ENCODE measurements at places on chromosomes 13 and 19.

DNA sequence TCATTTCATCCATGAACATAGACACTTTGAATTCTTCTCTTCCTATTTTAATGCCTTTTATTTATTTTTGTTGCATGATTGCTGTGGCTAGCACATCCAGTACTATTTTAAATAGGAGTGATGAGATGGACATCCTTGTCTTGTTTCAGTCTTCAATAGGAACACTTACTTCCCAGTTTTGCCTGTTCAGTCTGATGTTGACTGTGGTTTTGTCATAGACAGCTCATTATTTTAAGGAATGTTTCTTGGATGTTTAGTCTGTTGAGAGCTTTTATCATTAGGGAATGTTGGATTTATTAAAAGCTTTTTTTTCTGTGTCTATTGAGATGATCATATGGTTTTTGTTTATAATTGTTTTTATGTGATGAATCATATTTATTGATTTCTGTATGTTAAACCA, 586.6 kb downstream of the SLITRK1 start:
- DNase-seq: no peak

- DNase-seq: no peak
Observed at GRCh38 chr13:49594576-49594975, 9.2 kb upstream of the RCBTB1 start.

- DNase-seq: no peak
Observed at GRCh38 chr19:8663920-8664670, 33.7 kb downstream of the NFILZ start.

DNA sequence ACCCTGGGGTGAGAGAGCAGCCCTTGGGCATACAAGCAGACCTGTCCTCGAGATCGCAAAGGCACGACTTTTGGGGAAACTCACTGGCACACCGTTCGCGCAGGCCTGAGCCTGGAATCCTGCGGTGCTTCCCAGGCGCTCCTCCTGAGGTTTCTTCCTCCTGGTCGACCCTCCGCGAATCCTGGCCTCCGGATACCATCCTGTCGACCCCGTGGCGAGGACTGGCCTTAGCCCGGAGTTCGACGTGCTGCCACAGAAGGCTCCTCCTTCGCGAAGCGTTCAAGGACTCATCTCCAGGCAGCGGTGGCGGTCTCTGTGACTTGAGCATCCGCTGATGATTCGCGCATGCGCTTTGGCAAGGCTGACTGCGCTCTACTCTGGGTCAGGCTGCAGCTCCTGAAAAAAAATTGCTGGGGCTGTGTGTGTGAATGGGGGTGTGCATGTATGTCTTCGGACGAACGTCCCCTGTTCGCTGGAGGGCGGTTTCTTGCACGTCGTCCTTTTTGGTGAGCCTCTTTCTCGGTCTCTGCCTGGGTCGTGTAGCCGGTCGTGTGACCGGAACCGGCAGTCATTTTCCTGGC, 64.4 kb upstream of the ZNF527 start:
- DNase-seq: no peak

DNA sequence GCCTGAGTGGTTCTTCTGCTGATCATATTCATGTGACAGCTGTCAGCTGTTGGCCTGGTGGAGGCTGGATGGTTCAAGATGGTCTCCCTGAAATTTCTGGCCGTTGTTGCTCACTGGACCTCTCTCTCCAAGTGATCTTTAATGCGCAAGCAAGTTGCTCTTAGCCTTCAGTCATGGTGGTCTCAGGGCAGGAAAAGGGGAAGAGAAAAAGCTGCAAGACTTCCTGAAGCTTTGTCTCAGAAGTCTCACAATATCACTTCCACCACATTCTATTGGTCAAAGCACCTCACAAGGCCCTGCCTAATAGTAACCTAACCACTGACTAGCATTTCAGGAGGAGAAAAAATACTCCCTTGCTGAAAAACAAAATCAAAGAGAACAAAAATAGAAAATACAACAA, 1.6 kb upstream of the ZNF567 start:
- DNase-seq: no peak

DNA sequence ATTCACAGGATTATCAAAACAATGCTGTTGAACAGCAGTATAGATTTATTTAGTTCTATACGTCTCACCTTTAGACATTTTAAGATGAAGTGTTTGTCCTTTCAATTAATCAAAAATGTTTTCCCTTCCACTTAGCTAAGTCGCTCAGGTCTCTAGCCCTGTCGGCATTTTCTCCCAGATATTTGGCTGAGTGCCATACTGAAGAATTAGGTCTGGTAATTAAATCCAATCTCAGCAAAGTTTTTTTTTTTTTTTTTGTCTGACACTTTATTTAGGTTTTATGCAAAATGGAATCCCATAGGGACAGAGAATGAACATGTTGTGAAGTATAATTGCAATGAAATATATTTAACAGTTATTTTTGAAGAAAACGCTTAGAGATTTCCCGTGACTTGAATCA, 44.1 kb downstream of the RFC3 start:
- peak; percentile 44 for DNase-seq

DNA sequence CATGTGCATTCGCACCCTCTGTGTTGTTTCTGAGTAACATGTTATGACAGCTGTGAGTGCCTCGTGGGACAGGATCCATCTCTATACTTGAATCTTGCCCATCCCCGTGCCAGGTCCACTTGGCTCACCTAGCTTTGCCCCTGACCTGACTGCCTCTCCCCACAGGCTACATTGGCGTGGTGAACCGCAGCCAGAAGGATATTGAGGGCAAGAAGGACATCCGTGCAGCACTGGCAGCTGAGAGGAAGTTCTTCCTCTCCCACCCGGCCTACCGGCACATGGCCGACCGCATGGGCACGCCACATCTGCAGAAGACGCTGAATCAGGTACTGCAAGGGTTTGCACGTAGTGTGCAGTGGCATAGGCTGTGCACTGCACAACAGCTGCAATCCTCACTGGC, 53.2 kb downstream of the TMED1 start:
- no peak for DNase-seq

DNA sequence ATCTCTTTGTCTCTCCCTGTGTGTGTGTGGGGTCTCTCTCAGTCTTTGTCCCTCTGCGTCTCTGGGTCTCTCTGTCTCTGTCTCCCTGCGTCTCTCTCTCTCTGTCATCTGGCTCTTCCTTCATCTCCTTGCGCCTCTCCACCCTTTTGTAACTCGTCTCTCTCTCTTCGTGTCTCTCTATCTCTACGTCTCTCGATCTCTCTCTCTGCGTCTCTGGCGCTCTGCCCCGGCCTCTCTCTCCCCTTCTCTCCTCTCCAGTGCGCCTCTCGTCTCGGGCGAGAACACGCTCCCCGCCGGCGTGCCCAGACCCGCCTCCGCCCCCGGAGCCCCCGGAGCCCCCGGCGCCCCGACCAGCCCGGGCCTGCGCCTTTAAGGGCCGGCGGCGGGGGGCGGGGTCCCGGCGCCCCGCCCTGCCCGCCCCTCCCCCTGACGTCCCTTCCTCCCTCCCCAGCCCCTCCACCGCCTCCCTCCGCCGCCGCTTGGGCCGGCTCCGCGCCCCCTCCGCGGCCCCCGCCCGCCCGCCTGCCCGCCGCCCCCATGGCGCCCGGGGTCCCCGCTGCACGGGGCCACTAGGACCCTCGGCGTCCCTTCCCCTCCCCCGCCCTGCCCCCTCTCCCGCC, at the start of gene MARK4:
MARK4 (plus strand) TSS at position 440 of the 620 bp plus-strand sequence. CDS start 318 bp downstream, outside the sequence.
- DNase-seq: no peak

DNA sequence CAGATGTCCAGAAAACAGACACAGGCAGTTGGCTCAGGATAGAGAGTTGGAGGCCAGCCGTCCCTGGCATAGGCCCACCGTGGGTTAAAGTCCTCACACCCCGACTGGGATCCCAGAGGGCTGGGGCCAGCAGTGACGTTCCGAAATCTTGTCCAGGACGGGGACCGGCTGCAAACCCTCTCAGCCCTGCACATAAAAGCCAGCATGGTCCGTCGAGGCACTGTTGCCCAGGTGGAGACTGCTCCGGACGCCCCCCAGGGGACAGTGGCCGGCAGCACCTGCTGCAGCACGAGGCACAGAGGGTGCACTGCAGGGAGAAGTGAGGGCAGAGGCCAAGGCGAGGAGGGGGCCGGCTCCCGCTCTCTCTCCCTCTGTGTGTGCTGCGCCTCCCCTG, 4.3 kb upstream of the IFNL2 start:
- peak; percentile 13 for DNase-seq

Measured in NCI-H524 (cell line).